ENCODE measurements at places on chromosomes 2 and 18.

GRCh38 chr2:10423400-10423774, 24.7 kb downstream of the ODC1 start:
- no peak for DNase-seq

- DNase-seq = no peak
These were observed 294.7 kb downstream of the FBXO15 start for GRCh38 chr18:73852789-73853549.

DNA sequence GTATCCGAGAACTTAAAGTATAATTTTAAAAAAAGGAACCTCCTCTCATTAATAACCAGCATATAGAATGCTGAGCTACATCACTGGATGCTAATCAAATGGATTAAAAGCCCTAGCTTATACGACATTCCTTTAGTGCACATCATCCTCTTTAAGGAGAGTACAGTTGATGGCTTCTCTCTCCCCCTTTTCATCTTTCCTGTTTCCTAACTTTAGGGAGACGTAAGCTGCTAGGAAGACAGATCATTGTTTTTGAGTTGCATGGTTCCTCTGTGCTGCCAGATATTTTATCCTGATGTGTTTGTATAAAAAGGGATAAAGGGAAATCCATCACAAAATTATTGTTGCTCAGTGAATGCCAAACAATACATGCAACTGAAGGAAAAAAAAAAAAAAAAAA, 94.2 kb downstream of the SLC8A1 start:
- DNase-seq = no peak

- no peak for DNase-seq
These were observed 6.4 kb downstream of the SALL3 start for GRCh38 chr18:78986018-78986481.

DNA sequence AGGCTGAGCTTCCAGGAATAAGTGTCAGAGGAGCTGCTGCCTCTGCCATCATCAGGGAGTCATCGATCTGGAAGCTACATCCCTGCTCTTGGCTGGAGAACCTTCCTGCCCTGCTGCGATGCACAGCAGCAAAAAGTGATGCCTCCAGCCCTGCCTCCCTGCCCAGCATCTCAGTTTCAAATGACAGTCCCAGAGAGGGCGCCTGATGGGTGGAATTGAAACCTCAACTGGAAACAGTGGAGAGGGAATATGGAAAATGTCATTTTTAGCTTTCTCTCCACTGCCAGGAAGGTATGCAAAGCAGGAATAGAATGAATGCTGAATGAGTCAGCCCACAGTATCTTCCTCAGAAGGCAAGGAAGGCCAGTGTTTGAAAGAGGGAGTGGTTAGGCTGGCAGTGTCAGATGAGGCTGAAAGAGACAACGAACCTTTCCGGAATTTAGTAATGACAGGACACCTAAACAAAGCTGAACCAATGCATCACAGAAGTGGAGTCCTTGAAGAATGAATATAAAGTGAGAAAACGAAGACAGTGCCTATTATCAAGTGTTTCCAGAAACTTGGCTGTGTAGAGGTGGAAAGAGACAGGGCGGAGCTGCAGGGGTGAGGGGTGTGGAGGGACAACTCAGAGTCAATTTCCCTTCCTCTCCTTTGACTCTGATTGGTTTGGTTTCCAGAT, 153.9 kb upstream of the NDUFV2 start:
- no peak for DNase-seq

- DNase-seq = no peak
These were observed 201.3 kb upstream of the APCDD1 start for GRCh38 chr18:10252952-10253705.

GRCh38 chr2:3481736-3482362, 37.5 kb downstream of the ADI1 start:
- DNase-seq = no peak

DNA sequence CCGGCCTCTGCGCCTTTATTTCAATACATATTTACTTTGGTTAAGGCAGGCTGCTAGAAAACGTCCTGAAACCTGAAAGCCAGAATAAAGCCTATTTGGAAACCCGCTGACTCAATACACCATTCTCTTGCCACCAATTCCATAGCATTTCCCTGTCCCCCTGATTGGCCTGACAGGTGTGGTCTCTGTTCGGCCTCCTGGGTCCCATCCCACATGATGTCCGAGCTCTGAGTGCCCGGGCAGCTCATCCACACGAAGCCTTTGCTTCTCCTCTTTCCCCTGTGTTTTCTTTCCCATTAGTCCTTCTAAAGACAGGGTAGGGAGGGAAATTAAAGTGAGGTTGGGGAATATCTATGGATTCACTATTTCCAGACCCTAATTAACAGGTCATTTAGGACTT, 42.6 kb upstream of the ZNF516 start:
- no peak for DNase-seq

GRCh38 chr2:1628893-1629292, 115.4 kb downstream of the PXDN start:
- DNase-seq = no peak

GRCh38 chr2:57891086-57891712, 155.4 kb upstream of the VRK2 start:
- DNase-seq = no peak

GRCh38 chr2:170695521-170696410, 19.4 kb upstream of the SP5 start:
- DNase-seq = no peak

- no peak for DNase-seq
These were observed 56.1 kb downstream of the SLC35F5 start for GRCh38 chr2:113700186-113700841.

- DNase-seq = no peak
These were observed 48.9 kb downstream of the APLF start for GRCh38 chr2:68516051-68516955.

- DNase-seq = no peak
These were observed 82.4 kb downstream of the RBMS1 start for GRCh38 chr2:160411167-160411566.

- DNase-seq = no peak
These were observed 60.4 kb upstream of the RNF152 start for GRCh38 chr18:61953161-61953560.

DNA sequence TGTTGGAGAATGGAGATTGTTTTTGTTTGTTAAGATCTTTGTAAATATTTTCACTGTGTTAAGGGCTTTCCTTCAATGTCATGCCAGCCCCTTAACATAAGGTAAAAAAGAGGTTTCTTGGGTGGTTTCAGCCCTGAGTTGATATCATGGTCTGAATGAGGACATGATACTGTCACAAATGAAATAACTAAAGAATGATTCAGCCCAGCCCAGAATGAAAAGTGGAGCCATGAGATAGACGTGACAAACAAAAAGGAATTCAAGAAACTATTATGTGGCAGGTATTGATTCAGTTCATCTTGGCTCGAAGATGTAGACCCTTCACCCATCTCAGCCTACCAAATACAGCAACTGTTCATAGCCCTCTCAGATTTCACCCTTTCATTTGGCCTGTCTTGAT, 88.6 kb upstream of the TTN start:
- DNase-seq = no peak

- no peak for DNase-seq
These were observed 92.3 kb upstream of the TANK start for GRCh38 chr2:161067846-161068350.

GRCh38 chr2:37388074-37388473, 43.6 kb downstream of the QPCT start:
- no peak for DNase-seq

DNA sequence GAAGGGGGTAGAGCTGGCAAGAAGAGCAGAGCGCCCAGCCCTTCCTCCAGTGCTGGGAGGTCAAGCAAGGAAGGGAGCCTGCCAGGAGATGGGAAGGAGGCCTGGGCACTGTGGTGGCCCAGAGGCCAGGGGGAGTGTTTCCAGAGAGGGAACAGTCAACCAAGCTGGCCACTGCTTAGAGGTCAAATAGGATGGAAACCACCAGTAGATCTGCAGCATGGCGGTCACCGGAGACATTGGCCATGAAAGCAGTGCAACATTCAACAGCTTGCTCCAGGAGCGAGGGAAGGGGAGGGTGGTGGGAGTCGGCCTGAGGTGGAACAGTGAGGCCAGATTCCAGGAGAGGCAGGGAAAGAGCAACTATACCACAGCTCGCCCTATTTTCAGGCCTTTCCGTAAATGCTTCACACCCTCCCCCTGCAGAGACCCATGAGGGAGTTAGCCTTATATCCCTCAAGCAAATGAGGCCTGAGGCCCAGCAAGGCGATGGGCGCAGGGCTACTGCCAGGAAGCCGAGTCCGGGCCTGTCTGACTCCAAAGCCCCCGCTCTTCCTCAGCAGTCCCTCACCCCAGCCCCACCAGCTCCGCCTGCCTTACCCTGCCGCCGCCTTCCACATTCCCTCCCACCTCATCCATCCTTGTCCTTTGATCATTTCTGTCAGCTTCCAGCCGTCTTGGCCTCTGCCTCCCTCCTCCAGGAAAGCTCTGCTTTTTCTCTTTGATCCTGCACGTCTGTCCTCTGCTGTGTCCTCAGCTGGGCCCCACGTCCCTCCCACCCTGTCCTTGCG, 17.0 kb downstream of the KCNK3 start:
- DNase-seq = no peak

DNA sequence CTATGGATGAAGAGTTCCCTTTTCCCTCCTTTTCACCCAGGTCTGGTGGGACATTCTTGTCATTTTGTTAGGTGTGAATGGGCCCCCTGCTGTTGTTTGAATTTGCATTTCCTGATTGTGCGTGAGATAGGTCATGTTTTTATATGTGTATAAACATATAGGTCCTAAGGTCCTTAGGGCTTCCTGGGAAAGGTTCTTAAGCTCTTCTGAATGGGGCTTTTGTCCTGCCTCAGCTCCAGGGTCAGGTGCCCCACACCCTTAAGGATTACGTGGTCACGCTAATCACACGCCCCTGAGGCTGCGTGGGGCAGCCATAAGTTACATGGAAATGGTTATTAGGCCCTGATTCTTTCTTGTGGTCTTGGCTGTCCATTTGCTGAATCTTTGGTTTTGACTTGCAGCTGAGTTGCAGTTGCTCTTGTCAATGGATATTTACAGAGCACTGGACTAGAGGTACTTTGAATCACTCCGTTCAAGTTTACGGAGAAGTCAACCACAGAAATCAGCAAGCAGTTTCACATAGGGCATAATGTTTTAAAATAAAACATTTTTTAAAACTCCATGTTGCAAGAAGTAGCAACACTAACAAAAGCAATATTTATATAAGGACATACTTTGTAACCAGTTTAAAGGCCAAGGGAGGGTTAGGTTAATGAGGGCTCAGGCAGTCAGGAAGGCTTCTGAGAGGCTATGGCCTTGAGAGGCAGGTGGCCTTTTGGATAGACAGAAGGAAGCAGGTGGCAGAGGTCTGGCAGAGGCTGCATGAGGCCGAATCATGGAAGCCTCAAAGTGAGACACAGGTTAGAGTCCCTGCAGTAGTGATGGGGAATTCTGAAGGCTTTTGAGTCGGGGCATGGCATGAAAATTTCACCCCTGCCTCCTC, 24.2 kb downstream of the LIPG start:
- no peak for DNase-seq

GRCh38 chr2:135471106-135471505, 59.9 kb downstream of the ZRANB3 start:
- no peak for DNase-seq

DNA sequence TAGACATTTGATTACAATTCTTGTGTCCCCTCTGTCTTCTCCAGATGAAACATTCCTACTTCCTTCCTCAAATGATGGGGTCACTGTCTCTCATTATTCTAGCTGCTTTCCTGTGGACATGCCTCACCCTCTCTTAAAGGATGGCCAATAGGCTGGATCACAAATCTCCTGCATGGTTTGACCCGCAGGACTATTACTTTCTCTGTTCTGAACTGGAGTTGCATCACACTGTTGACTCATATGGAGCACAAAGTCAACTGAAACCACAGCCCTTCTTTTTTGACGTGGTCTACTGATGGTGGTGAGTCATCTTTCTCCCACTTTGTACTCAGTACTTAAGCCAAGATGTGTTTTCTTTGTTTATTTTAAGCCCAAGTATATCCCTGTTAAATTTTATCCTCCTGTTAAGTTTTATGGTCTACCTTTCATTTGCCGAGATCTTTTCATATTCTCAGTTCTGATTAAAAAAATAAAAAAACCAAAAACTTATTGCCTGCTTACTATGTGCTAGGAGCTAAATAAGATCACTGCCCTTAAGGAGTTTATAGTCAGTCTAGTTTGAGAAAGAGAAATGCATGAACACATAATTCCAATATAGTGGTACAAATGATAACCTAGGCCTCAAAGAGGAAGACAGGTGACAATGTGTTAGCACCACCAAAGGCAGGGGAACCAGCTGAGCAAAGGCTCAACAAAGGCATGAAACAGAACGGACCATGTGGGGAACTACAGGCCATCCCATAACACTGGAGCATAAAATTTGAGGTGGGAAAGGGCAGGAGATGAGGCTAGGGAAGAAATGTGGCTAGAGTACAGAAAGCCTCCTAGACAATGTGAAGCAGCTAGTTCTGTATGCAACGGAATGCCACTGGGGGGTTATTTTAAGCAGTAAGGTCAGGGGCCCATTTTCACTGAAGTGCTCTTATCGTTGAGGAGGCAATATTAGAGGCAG, 67.6 kb upstream of the ZFP36L2 start:
- DNase-seq = no peak

GRCh38 chr18:10979411-10979810, 170.0 kb downstream of the PIEZO2 start:
- DNase-seq = no peak

GRCh38 chr2:28601616-28602015, 105.8 kb downstream of the PLB1 start:
- no peak for DNase-seq

- DNase-seq = no peak
These were observed 53.6 kb downstream of the TSHZ1 start for GRCh38 chr18:75264195-75264594.

GRCh38 chr2:1747065-1747941, 3.0 kb upstream of the PXDN start:
- DNase-seq = no peak

GRCh38 chr2:16408331-16409005, 257.2 kb downstream of the CYRIA start:
- DNase-seq = no peak

DNA sequence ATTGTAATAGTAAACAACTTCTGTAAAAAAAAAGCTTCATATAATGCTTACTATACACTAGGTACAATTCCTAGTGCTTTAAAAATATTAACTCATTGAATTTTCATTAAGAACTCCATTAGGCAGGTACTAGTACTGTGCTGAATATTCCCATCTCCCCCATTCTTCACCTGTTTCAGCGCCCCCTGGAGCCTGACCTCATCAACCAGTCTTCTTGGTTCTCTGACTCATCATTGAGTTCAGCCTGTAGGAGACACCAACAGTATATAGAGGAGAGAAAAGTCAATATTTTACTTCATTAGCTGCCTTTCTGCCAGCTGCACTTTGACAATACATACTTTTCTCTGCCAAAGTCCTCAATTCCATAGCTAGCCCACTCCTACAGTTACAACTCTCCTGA, 1009.9 kb upstream of the KLHL29 start:
- no peak for DNase-seq

DNA sequence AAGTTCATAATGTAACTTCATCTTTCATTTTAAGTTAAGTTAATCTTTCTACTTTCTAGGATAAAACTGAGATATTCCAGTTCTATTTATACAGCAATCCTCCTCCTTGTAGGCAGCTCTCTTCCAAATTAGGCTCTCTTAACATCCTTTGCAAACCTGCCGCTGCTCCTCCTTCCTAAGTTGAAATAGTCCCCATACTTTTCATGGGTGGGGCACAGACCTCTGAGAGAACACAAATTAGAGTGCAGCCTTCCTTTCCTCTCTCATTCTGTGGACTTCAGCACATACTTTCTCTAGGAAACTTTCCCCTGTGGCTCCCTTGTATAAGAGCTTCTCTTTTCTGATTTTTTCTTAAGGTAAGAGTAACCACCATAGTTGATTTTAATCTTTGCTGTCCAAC, 28.3 kb downstream of the TWSG1 start:
- no peak for DNase-seq

GRCh38 chr2:185895828-185896693, 157.5 kb downstream of the FSIP2 start:
- DNase-seq = no peak

- no peak for DNase-seq
These were observed 91.3 kb downstream of the TLK1 start for GRCh38 chr2:171069286-171069956.

All from cortex of kidney (tissue), 1 donor.